CD4-positive, alpha-beta T cell treated with Interleukin-15 for 1 hour (primary cell): ENCODE measurements at places on chromosomes 1 and 21.

- no peak for DNase-seq
Observed at GRCh38 chr1:9816199-9816598, 7.6 kb downstream of the CLSTN1 start.

GRCh38 chr1:192311281-192311680 is 5.5 kb upstream of the RGS21 start:
- DNase-seq: no peak

- no peak for DNase-seq
Observed at GRCh38 chr1:23097316-23097715, 71.3 kb downstream of the LUZP1 start.

GRCh38 chr1:92409946-92410549 is 76.7 kb downstream of the GFI1 start:
- no peak for DNase-seq

DNA sequence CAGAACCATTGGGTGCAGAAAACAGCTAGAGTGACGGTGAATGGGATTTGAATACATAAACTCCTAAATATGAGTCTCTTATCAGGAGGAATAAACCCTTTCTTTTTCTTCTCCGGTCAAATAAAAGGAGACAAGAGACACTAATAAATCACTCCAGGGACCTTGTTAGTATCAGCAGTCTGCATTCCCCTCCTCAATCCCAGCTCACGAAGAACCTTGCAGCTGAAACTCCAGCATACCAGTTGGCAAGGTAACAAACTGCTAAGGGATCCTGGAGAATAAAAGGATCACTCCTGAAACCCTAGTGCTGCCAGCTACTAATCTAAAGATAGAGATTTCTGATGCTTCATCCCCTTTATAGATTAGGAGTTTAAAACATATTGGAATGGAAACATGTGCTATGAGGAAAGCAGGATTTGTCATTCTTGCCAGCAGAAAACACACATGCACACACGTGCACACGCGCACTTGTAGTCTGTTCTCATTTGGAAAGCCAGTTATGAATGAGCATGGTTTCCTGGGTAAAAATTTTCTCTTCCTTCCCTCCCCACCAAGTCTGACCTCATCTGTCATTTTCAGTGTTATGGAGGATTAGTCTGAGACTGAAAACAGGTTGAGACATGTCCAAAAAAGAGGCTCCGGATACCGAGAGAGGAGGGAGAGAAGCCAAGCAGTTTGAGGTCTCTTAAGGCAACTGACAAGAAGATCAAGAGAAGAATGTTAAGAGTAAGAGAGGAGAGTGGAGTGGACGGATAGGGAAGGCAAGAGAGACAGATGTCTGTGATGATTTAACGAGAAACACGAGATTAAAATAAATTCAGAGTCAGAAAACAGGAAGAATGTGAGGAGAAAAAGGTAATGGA is 10.9 kb downstream of the IER5 start:
- no peak for DNase-seq

- DNase-seq: no peak
Observed at GRCh38 chr1:227548119-227548397, 15.3 kb upstream of the ZNF678 start.

DNA sequence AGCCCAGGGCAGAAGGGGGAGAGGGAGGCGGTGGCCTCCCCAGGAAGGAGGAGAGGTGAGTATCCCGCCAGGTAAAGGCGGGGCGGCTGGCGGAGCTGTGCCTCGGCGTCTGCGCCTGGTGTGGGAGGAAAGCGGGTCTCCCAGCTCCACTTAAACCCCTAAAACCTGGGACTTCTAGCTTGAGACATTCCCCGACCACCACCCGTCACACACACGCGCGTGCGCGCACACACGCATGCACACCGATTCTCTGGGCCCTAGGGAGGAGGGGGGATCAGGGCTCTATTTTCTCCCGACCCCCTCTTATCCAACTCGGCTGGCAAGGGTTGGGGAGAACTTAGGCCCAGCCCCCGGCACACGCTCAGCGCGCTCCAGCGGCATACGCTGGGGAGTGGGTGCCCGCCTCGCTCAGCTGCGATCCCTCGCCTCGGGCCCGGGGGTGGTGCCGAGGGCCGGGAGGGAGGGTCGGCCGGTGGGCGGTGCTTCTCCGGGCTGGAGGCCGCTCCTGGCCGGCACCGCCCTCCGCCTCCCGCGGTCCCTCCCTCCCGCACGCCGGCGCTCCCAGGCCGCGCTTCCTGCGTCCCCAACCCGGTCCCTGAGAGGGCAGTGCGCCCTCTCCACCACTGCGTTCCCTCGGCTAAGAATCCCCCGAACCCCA is at the start of gene TMEM51:
Gene TMEM51, plus strand, starts transcription at position 564 of the 658 bp plus-strand sequence. CDS start 61,341 bp downstream, outside the sequence.
- DNase-seq: no peak

- DNase-seq: no peak
Observed at GRCh38 chr21:33374080-33374449, 29.1 kb upstream of the IFNGR2 start.

- DNase-seq: peak; percentile 86
Observed at GRCh38 chr1:100038660-100039287, 69.0 kb downstream of the SLC35A3 start.

DNA sequence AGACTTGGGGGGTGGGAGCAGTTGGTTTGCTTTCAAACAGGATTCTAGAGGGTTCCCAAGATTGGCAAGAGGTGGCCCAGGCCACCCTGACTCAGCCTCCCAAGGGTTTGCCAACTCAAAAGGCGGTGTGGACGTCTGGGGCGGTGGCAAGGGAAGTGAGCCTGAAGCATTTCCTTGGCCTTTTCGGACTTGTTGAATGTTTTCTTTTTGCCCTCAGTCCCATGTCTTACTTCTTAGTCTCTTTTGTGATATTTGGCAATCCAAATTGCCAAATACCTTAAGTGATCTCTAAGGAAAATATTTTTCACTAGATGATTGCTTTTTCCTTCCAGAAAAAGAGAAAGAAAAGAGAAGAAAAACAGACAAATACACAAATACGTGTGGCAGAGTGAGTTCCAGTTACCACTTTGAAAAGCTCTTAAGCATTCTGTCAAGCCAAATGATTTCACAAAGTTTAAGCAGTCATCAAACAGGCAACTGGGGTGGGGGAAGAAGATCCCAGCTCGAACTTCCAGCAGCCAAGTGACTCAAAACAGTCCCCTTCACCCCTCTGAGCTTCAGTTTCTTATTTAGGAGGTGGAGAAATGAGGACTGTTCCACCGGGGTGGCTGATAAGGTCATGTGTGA is 374.6 kb upstream of the USP24 start:
- DNase-seq: no peak

- no peak for DNase-seq
Observed at GRCh38 chr1:14928886-14929546, 224.5 kb upstream of the TMEM51 start.

GRCh38 chr1:22778862-22779520 is 68.4 kb downstream of the EPHB2 start:
- no peak for DNase-seq

GRCh38 chr21:14523234-14523633 is 22.9 kb downstream of the SAMSN1 start:
- peak; percentile 28 for DNase-seq

DNA sequence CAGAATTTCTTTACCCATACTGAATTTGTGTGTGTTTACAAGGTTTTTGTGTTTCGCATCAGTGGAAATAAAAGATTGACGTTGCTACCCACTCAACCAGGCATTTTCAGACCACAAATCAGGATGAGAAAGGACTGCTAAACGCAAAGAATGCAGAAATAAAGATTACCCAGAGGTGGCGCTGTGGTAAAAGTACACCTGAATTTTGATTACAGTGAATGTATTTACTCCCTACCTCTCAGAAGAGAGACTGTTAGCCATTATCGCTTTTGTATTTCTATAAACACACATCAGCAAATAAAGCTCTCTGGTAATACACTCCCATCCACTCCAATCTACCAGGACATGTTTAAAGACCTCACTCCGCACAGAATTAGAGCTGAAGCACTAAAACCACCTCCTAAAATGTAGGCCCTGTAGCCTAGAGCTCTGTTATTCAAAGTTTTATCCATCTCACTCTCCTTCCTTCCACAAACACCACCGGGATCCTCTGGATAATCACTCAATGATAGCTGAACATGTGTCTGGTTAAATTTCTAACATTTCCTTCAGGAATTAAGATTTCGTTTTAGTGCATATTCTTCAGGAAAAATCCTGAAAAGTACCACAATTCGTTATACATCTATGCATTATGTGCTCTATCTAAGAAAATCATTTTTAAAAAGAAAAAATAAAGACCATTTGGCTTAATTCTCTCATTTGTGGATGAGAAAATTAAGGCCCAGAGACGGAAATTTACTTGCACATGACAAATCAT is 2.5 kb upstream of the LMO4 start:
- peak; percentile 32 for DNase-seq

- DNase-seq: no peak
Observed at GRCh38 chr1:58883888-58884482, 100.1 kb upstream of the JUN start.

- DNase-seq: no peak
Observed at GRCh38 chr21:15206514-15206913, 141.7 kb upstream of the NRIP1 start.

DNA sequence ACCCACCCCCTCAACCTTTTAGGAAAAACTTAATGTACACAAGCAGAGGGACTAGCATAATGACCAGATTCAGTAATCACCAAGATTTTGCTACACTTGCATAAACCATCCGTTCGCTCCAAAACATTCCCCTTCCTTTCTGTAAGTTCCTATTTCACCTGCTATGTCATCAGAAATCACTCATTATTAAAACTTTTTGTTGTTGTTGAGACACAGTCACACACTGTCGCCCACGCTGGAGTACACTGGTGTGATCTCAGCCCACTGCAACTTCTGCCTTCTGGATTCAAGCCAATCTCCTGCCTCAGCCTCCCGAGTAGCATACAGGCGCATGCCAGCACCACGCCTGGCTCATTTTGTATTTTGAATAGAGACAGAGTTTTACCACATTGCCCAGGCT is 3.4 kb downstream of the MRPL20 start:
- DNase-seq: no peak

GRCh38 chr21:44820851-44821250 is 3.0 kb upstream of the SUMO3 start:
- no peak for DNase-seq

GRCh38 chr1:116775116-116775752 is 21.0 kb downstream of the CD2 start:
- DNase-seq: no peak

GRCh38 chr1:22888320-22889075 is 84.2 kb downstream of the LACTBL1 start:
- DNase-seq: no peak

DNA sequence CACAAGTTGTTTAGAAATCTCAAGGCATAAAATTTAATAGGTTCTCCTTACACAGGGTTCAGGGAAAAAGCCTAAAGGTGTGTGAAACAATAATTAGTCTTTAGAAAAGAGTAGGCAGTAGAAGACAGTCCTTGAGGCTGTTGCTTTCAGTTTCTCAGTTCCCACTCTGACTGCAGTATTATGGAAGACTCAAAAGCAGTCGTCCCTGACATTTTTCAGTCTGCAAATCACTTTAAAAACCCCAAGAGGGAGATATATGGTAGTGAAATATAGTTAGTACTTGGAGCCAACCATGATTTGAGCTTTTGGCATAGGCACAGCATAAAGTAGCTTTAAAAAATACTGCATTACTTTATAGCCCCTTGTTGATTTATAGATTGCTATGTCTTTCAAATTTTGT is 299.7 kb downstream of the OLFM3 start:
- DNase-seq: no peak

DNA sequence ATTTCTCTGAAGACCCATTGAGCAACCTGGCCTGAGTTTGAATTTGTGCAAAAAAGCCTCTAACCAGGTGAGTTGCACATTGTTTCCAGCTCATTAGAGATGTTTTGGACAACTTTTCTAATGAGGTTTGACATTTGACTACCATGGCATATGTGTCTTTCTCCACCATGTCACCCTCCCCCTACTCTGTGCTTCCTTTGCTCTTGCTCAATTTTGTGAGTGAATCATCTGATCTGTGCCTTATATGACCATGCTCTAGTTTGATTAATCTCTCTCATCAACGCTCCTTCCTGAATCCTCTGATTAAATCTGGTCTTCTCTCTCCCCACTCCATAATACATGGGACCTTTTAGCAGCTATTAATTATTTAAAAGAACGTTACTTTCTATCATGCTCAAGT is 144.8 kb upstream of the SAMSN1 start:
- DNase-seq: peak; percentile 18

- no peak for DNase-seq
Observed at GRCh38 chr21:40158366-40158765, 291.1 kb downstream of the PCP4 start.
